ENCODE measurements at places on chromosomes 7 and 10.

- DNase-seq = no peak
Measured at GRCh38 chr7:96786261-96786997, 76.8 kb upstream of the SEM1 start.

DNA sequence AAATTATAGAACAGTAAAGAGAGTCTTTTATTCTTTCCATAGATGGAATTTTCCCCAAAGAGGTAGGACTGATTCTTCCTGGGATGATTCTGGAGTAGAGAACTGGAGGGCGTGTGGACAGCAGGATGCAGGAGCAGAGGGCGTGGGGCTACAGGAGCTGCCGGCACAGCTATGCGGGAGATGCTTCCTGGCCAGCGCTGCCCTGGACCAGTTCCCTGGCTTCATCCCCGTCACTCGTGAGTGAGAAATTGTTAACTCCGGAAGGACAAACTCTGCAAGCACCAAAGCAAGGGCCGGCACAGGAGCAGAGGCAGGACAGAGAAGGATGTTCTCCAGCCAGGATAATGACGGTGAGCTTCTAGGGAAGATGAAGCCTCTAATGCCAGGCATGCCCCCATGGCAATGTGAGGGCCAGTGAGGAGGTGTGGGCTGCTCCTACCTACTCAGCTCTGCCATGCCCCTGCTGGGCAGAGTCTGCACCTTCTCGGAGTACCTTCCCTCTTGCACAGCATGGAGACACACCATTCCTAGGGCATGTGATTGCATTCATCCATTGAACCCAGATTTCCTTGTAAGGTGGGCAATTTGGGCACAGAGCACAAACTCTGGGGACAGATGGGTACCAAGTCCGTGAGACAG lies 760.9 kb upstream of the IGFBP3 start:
- DNase-seq = no peak

GRCh38 chr7:132422502-132423111 lies 153.7 kb downstream of the PLXNA4 start:
- peak; percentile 61 for DNase-seq

- no peak for DNase-seq
Measured at GRCh38 chr7:21198921-21199320, 229.0 kb upstream of the SP4 start.

GRCh38 chr10:43808136-43808535 lies 159.5 kb upstream of the ZNF32 start:
- DNase-seq = no peak

DNA sequence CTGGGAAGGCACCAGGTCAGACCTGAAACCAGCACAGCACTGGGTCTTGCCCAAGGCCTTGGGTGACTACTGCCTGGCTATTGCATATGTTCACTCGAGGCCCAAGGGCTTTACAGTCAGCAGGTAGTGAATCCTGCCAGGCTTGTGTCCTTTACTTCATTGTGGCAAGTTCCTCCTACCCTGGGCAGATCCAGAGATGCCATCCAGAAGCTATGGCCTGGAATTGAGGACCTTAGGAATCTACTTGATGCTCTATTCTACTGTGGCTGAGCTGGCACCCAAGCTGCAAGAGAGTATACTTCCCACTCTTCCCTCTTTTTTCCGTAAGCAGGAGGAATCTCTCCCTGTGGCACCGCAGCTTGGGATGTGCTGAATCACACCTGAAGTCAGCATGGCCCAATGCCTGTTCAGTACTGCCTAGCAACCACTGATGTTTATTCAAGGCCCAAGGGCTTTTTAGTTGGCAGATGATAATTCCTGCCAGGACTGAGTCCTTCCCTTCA lies 246.7 kb upstream of the CTBP2 start:
- DNase-seq = no peak

DNA sequence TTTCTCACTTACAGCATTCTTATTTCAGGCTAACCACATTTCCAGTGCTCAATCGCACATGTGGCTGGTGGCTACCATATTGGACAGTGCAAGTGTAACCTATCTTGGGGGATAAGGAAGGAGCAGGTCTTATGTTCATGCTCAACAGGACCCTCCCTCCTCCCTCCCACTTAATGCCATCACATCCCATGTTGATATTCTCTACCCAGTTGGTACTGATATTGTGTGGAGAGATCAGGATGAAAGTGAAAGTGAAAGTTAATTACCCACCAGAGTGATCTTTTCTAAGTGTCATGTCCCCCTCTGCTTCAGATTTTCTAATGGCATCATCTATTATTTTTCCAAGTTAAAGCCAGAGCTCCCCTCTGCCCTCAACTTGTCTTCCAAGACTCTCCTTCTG lies 91.6 kb downstream of the BMPER start:
- no peak for DNase-seq

DNA sequence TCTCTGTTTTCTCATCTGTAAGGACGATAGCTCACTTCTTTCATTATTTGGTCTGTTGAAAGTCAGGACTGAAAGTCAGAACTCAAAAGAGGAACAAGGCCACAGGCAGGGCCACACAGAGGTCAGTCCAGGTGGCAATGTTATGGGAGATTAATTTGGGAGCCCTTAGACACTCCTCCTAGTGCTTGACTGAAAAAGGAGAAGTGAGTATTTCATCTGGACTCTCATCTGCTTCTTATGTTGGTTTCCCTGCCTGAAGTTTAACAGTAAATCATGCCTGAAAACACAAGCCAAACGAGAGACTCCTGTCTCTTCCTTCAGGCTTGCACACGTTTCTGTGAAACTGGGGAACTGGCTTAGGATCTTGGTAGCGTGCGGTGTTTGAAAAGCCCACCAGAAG lies 248.5 kb downstream of the BUB3 start:
- DNase-seq = no peak

- DNase-seq = no peak
Measured at GRCh38 chr10:128365156-128365725, 239.0 kb upstream of the MKI67 start.

DNA sequence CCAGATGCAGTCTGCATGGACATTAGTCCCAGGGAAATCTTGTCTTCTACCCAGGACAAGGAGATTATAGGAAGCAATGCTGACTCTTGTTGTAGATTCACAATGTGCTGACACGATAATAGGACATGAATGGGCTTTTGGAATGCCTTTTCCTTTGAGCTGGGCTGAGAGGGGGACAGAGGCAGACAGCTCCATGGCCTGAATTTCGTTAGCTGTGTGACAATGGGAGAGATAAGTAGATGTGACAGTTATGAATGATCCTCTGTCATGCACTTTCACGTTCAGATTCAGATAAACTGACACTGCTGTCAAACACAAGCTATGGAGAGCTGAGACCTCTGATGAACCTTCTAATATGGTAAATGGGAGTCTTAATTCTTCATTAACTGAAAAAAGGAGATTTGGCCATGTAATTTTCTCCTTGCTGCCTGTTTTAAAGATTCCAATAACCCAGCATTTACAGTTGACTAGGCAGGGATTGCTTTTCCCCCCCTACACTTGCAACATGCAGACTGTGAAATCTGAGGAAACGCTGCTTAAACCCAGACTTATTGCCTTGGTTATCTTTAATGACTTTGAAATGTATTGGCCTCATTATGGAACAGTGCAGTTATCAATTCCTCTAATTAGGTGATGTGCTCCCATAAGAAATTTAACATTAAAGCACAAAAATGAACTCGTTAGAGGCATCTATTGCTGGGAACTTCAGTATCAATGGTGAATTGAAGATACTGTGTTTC lies 669.3 kb downstream of the AUTS2 start:
- no peak for DNase-seq

GRCh38 chr7:151727579-151728285 lies 149.2 kb downstream of the PRKAG2 start:
- peak; percentile 96 for DNase-seq

DNA sequence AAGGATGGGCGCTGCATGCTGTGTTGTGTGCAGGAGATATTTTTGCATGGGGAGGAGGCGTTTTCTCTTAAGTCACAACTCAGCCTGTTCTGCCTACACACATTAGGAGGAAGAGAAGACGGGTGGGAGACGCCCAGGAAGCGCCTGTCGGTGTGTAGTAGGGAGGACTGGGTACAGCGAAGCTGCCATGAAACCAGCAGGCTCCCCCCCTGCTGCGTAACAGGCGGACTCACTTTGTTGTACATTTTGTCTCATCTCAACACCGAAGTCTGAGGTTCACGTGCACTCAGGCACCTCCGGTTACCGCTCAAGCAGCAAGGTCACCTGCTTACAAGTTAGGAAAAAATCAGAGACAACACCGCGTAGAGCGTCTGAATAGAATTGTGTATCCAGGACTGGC lies 56.3 kb downstream of the CRTAC1 start:
- DNase-seq = no peak

- no peak for DNase-seq
Measured at GRCh38 chr10:73501651-73502050, 5.8 kb upstream of the PPP3CB start.

GRCh38 chr10:88870089-88870488 lies 10.0 kb upstream of the STAMBPL1 start:
- DNase-seq = no peak

DNA sequence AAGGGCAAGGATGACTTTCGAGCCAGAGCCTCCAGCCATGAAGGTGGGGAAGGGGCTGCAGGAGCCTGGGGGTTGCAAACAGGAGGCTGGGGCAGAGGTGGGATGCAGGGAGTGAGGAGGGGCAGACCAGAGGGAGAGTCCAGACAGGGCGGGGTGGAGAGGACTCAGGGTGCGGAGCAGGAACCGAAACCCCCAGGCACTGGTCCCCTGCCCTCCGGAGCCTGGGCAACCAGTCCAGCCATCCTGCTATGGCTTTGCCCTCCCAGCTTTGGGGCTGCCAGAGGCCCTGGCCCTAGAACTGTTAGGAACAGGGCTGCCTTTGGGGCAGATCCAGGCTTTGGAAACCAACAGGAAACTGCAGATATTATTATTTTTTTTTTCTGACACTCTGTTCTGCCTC lies 24.2 kb downstream of the GHRHR start:
- DNase-seq = no peak

DNA sequence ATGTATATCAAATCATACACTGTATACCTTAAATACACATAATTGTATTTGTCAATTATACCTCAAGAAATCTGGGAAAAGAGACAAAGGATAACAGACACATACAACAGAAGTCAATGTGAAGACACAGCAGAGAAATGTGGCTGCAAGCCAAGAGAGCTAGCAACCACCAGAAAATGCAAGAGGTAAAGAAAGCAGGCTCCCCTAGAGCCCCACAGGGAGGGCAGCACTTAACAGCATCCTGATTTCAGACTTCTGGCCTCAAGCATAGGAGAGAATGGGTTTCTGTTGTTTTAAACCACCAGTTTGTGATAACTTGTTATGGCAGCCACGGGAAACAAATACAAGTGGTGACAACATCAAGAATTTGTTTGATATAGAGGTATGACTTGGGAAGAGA lies 1197.2 kb downstream of the SORCS1 start:
- no peak for DNase-seq

- DNase-seq = no peak
Measured at GRCh38 chr7:45072131-45073030, 16.4 kb downstream of the NACAD start.

DNA sequence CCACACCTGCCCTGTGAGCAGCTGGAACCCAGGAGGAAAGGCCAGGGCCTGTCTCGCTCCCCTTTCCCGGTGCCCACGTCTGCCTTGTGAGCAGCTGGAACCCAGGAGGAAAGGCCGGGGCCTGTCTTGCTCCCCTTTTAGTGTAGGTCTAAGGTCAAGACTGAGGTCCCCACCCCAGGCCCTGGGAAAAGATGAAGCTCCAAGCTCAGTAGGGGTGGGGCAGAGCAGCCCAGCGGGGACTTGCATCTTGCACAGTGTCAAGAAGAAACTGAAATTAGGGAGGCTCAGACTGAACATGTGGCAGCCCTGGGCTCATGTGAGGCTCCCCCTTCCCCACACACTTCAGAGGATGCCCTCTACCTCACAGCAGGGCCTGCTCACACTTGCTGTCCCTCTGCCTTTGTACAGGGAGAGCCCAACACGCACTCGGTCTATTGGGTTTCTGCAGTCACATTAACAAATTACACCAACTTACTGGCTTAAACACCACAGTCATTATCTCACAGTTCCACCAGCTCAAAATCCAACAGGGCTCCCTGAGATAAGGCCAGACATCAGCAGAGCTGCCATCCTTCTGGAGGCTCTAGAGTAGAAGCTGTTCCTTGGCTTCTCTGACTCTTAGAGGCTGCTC lies 12.4 kb downstream of the POLL start:
- no peak for DNase-seq

DNA sequence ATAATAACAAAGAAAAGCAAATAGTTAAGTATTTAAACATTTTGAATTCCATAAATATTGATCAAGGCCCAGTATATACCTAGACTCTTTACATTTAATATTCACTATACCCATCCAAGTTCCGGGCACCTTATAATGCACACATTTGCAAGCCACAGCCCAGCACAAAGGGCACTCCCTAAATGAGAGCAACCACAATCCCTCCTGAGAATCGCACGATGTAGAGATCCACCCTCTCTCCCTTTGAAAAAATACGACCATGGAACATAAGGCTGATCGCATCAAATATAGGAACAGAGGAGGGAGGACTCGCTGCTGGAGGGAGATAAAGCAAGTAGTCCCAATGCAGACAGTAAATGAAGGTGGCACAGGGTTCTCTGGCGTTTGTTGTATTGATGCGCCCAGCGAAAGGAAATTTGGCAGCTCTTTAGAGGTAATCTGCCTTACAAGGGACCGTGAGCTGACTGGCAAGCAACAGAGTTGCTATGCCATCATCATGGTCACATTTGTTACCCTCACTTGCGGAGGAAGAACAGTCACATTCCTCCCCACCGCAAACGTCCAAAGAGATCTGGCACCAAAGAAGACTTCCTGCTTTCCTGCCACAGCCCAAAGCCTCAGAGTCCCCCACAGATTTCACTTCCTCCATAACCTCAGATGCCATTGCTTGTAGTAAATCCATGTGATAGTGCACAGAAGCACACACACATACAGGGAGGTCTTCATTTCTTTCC lies 16.1 kb upstream of the TAS2R40 start:
- no peak for DNase-seq

- no peak for DNase-seq
Measured at GRCh38 chr10:30050411-30050810, 9.0 kb downstream of the JCAD start.

DNA sequence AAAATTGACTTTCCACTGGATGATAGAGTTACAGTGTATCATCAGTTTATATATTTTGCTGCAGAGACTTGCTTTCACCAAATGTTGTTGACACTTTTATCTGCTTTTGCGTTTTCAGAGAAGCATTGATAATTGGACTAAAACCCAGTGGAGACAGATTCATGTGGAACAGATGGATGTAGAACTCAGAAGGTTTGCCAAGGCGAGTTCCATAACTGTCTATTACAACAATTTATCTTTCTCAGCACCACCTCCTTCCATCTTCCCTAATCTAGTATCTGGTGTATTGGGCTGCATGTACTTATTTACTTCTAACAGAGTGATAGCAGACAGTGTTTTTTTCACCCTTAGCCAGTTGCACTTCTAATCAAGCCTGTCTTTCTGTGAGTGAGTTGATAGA lies 73.3 kb downstream of the DNAH11 start:
- DNase-seq = no peak

DNA sequence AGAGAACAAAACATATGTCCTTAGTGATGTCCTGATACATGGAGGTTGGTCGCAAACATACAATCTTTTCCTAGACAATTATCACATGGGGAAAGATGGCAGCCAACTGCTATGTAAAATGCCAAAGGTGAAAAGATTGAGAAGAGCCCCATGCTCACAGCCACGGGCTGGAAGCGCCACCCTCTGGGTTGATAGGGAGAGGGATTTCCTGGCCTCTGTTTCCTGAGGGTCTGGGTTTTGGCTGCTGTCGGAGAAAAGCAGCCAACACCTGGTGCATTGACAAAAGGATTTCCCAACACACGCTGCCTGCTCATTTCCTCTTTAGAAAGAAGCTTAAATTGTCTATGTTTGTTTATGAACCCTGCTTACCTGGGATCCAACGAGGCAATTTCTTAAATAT lies 43.8 kb downstream of the ITIH5 start:
- no peak for DNase-seq

Data from GM03348 (cell line).